ENCODE measurements at places on chromosomes 12 and 14. TPM values are rescaled to one million over a fixed set of nuclear protein-coding genes. Genes with fewer than 3 reads are reported as not detected.

DNA sequence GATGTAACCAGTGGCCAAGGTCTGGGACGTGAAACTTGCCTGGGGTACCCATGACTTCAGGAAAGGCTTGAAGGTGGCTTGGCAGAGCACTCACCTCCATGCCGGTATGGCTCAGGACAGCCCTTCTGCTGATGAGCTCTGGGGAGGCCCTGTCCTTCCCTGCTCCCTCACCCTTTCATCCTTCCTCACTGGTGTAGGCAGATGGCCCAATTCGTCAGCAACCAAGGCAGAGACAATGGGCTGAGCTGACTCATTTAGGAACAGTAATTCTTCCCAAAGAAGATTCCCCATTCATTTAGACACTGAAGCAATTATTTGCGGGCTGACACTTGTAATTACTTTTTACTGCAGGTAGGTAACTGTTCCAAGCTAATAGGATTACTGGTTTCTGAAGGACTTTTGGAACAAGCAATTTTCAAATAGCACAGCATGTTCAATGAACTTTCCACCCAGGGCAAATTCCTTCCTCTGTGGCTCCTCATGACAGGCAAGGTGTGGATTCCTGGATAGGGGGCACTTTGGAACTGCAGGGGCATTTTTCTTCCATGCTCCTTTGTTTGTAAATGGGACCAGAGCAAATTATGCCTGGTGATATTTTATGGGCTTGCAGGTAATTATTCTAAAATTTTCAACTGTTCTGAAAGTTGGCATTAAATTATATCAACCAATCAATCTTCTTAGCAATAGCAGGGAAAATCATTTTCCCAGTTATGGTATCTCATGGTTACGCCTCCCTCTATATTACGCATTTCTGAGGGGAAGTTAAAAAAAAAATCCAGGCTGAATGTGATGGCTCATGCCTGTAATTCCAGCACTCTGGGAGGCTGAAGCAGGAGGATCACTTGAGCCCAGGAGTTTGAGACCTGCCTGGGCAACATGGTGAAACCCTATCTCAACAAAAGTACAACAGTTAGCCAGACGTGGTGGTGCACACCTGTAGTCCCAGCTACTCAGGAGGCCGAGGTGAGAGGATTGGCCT, 24.1 kb upstream of the NRDE2 start:
- no peak for DNase-seq

GRCh38 chr14:66078006-66078405, 408.2 kb upstream of the CCDC196 start:
- DNase-seq = no peak

OR4K5 gene
- total RNA-seq = not detected

IL23A gene
- 30.9 TPM for total RNA-seq

PMEL gene
- 0.96 TPM for total RNA-seq

MORN3 gene
- 0.89 TPM for total RNA-seq

DNA sequence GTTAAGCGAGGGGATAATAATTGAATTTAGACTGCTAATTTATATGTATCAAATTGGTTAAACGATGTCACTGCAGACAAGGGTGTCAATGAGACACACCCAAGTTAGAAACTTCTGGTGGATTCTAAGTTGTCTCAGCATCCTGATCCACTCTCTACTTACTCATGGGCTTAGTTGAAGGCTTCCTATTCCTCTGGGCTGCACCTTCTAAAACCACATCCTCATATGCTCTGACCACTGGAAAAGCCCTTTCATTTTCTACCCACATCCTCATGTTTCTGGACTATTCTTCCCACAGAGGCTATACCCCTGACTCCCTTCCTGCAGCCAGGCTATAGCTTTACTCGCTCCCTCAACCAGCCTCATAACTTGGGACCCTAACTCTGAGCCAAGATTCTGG, 493.8 kb downstream of the VRK1 start:
- no peak for DNase-seq

DNA sequence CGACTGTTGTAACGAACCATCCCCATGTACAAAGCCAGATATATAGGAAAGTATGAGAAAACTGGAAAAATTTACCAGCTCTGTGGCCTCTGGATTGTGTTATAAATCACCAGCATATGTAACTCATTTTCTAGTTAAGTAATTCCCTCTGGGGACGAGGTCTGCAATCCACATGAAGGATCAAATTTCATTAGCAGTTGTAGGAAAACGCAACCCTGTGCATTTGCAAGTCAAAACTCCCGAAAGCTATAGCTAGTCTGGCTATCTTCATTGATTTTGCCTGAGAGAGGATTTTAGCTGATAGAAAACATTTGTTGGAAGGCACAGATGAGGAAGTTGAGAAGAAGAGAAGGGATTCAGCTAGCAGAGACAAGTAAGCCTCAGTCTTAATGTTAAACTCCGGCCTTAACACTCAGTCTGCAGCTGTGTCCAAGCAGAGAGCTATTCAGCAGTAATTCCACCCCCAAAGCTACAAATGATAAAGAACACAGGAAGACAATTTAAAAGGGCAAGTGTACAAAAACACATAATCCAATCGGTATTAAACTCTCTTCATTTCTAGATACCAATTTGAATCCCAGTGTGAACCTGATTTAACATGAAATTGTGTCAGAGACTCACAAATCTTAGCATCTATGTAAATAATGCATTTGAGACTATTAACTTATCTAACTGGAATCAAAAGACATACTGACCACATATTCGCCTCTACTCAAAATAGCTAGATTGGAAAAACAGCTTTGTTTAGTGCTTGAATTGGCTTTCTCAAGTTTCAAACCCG, 54.2 kb upstream of the CERS5 start:
- DNase-seq = no peak

- no peak for DNase-seq
Observed at GRCh38 chr12:98388126-98388525, 127.3 kb upstream of the TMPO start.

DNA sequence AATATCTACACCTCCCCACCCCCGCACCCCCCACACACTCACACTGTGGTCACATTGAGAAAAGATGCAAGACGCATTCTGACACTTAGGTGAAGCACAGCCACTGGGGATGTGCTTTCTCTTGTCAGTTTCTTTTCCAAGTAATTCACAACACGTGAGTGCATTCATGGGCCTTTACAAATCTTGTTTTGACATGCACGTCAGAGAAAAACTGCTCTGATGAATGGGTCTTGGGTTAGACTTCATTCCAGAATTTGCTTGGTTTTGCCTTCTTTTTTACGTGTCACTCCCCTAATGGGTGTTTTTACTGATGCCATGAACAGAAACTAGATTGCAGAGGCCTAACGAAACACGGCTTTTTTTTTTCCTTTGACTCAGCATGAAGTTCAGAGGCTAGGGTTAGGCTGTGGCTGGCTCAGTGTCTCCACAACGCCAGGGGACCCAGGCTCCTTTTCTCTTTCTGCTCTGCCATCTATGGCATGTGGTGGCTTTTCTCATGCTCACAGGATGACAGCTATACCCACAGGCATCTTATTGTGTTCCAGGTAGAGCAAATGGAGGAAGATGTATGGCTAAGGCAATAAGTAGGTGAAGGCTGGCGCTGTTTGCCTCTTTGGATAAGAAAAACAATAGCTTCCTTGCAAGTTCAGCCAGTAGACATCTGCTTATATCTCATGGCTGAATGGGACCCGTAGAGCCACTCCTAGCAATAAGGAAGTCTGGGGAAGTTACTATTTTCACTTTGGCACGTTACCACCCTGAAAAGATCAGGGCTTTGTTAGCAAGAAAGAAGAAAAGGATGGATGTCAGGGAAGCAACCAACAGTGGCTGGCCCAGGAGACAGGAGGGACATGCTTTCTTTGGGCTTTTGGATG, 253.3 kb downstream of the SLC15A4 start:
- DNase-seq = no peak

- DNase-seq = no peak
Observed at GRCh38 chr12:98968896-98969295, 323.8 kb downstream of the APAF1 start.

- DNase-seq = no peak
Observed at GRCh38 chr12:89571491-89572195, 45.8 kb upstream of the POC1B start.

PTPRO gene
- 3.7 TPM for total RNA-seq

ESPL1 gene
- total RNA-seq = 2.2 TPM

TESPA1 gene
- not detected for total RNA-seq

- no peak for DNase-seq
Observed at GRCh38 chr12:52777566-52777965, 421 bp upstream of the KRT76 start.
